ENCODE measurements at places on chromosomes 12 and 14. TPM values are rescaled to one million over a fixed set of nuclear protein-coding genes. Genes with fewer than 3 reads are reported as not detected.

The CMA1 gene
- total RNA-seq = not detected

The MDGA2 gene
- not detected for total RNA-seq

The FAM222A gene
- total RNA-seq = 0.55 TPM

The RD3L gene
- not detected for total RNA-seq

The GPX2 gene
- total RNA-seq = not detected

The TTC8 gene
- total RNA-seq = 3.3 TPM

The RNASE7 gene
- total RNA-seq = not detected

The NTS gene
- total RNA-seq = not detected

The PLXNC1 gene
- 6.2 TPM for total RNA-seq

DNA sequence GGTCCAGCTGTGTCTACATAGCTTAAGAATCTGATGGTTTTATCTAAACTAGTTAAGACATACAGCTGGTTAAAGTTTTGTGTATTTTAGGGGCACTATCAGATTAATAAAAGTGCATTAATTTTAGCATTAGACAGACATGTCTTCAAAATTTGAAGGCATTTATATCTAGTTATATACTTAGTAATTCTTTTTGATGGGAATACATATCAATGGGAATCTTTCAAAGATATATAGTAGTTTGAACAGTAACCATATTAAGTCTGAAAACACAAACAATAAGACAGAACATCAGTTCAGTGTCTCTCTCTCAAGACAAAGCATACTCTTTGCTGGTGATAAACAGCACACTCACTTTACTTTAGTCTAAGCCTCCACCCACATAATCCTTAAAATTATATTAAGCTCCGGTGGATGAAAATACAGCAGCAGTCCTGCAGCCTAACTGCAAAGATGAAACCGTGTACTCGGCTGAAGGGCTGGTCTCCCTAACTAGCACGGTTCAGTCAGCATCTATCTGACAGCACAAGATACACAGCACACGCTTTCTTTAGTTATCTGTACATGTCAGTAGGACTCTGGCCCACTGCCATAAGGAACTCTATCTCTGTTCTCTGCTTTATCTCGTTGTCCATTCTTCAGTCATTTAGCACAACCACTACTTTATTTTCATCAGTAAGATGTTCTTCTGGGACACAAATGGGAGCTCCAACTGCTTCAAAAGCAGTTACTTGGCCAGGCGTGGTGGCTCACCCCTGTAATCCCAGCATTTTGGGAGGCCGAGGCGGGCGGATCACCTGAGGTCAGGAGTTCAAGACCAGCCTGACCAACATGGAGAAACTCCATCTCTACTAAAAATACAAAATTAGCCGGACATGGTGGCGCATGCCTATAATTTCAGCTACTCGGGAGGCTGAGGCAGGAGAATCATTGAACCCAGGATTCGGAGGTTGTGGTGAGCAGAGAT is 80.5 kb downstream of the MED13L start:
- no peak for DNase-seq

DNA sequence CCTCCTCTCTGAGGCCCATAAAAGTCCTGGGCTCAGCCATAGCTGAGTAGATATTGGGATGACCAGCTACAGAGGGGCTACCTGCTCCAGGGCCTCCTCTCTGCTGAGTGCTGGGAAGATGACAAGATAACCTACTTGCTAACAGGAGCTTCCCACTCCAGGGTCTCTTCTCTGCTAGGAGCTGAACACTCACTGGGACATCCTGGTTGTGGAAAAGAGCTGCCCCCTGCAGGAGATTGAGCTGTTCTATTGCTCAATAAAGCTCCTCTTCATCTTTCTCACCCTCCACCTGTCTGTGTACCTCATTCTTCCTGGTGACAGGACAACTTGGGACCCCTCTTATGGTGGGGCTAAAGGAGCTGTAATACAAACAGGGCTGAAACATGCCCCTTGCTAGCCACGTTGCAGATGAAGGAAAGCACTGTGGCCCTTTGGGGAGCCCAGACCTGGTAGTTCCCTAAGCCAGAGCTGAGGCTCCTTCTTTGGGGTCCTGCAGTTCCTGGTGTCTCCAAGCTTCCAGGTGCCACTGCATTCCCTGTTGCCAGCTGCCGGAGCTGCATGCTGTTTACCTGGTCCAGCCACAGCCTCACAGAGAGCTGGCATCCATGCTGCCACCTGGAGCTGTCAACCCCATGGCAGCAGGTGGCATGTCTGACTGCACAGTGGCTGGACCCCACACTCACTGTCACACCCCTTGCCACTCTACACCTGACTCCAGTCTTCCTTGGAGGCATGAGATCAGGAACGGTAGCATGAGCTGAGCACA is 598.5 kb upstream of the LMO3 start:
- DNase-seq = no peak

DNA sequence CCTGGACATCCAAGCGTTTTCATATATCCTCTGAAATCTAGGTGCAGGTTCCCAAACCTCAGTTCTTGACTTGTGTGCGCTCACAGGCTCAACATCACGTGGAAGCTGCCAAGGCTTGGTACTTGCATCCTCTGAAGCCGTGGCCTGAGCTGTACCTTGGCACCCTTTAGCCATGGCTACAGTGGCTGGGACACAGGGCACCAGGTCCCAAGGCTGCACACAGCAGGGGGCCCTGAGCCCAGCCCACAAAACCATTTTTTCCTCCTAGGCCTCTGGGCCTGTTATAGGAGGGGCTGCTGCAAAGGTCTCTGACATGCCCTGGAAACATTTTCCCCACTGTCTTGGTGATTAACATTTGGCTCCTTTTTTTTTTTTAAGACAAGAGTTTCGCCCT is 11.6 kb upstream of the FAM177A1 start:
- no peak for DNase-seq

DNA sequence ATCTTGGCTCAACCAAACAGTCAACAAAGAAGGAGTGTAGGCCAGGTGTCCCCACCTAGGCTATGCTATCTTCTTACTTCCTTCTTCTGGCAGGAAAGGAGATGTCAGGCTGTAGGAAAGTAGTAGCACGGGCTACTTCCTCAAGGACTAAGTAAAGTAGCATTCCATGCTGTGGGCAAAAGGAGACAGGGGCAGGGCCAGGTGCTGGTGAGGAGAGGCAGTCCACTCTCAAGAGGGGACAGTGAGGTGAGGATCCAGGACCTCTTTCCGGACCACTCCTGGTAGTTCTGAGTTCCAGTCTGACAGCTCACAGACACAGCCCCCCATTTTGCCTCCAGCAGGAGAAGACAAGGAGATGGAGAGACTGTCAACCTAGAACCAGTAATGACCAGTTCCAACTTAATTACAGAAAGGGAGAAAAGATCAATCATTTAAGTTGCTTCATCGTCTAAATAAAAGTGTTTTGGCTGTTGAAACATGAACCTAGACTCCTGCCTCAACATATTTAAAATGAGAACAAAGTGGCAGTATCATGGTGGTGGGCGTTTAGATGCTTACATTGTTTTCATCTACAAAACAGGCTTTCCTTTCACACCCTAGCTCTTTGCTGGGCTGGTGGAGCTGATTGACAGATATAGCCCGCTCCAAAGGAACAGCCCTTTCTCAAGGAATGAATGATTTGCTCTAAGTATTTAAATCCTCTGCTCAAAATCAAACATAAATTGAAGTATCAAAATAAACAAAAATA is 5.1 kb upstream of the SSTR1 start:
- DNase-seq = no peak

- no peak for DNase-seq
Measured at GRCh38 chr12:116962197-116962596, 51.4 kb downstream of the FBXW8 start.

DNA sequence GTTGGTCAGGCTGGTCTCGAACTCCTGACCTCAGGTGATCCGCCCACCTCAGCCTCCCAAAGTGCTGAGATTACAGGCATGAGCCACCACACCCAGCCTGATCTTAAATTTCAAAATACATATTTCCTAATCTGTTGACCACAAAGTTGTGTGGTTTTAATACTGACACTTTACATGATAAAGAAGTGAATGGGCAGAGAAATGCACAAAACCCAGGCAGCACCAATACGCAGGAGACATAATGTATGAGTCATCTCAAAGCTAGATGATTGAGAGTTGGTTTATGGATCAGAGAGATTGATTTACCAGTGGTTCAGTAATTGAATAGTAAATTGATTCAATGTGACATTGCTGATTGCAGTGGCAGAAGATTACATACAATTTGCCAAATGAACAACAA is 19.2 kb upstream of the PPP2R5E start:
- DNase-seq = no peak

- DNase-seq = no peak
Measured at GRCh38 chr12:70638639-70639360, 1.6 kb upstream of the PTPRB start.

DNA sequence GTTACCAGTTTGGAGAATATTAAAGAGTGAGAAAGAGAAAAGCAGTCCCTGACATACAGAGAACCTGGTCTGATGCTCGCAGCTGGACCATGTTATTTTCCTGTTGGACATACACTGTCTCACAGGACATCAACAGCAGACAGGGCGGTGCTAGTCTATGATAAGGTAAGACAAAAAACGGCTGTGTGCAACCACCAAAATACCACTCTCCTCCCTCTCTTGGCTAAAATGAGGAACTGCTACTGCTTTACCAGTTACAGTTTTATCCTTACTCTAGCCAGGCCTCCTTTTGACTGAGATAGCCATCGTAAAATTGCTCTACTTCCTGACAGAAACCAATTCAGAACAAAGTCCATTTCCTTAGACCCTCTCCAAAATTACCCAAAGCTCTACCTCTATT is 47.0 kb upstream of the ERGIC2 start:
- DNase-seq = no peak

GRCh38 chr12:62772416-62772955 is 162.5 kb downstream of the PPM1H start:
- DNase-seq = no peak

DNA sequence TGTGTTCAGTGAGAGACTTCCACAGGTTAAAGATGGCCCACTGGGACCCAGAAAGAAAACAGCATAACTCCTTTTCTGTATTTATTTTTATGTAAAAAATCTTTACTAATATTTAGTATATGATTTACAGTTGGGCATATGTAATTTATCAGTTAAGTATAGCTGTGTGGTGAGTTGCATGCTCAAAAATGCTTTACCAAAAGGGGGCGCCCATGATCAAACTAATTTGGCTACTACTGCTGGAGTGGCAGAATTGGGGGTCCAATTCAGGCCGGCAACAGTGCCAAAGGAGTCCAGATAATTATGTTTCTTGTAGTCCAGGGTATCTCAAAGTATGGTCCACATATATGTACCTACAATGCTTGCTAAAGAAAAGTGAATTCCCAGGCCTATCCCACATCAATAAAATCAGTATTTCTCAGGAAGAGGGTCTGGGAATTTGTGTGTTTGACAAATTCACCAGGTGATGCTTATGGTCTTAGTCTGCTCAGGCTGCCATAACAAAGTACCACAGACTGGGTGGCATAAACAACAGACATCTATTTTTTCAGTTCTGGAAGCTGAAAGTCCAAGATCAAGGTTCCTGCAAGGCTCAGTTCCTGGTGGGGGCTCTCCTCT is 152.0 kb downstream of the KTN1 start:
- DNase-seq = peak; percentile 59

DNA sequence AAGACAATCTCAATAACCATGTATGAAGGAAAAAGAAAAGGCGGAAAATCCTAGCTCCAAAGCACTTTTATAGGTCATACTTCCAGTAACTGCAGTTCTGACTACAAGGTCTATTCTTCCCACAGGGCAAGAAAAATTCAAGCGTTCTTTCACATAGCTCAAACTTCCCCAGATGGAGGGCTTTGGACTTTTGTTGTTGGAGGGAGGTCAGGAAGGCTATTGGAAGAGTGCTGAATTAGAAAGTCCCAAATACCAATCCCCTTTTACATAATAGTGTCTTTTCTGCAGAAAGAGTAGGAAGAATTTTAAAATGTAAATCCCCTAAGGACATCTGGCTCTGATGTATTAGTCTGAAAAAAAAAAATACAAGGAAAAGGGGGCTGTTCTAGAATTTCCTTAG is 309.4 kb downstream of the MDGA2 start:
- DNase-seq = no peak

GRCh38 chr14:78618368-78618767 is 448.2 kb downstream of the NRXN3 start:
- no peak for DNase-seq

- no peak for DNase-seq
Measured at GRCh38 chr12:57846285-57846576, 298 bp downstream of the CTDSP2 start.

DNA sequence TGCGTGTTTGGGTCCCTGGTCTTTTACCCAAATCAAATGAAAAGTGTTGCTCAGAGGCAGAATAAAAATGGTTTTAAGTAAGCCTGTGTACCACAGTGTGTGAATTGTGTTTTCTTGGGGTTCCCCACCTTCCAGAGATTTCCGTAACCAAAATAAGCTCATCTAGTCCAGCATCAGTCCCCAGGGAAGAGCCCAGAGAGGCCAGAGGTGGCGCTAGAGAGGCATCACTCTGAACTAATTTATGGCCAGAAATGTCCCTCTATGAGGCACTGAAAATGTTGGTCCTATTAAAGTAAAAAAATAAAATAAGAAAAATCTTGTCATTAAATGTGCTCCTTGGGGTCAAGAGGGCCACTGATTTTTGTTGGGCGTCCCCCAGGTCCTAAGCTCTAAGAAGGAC is 24.9 kb upstream of the PRKAB1 start:
- DNase-seq = no peak

- no peak for DNase-seq
Measured at GRCh38 chr12:21571046-21571445, 33.6 kb downstream of the GYS2 start.

DNA sequence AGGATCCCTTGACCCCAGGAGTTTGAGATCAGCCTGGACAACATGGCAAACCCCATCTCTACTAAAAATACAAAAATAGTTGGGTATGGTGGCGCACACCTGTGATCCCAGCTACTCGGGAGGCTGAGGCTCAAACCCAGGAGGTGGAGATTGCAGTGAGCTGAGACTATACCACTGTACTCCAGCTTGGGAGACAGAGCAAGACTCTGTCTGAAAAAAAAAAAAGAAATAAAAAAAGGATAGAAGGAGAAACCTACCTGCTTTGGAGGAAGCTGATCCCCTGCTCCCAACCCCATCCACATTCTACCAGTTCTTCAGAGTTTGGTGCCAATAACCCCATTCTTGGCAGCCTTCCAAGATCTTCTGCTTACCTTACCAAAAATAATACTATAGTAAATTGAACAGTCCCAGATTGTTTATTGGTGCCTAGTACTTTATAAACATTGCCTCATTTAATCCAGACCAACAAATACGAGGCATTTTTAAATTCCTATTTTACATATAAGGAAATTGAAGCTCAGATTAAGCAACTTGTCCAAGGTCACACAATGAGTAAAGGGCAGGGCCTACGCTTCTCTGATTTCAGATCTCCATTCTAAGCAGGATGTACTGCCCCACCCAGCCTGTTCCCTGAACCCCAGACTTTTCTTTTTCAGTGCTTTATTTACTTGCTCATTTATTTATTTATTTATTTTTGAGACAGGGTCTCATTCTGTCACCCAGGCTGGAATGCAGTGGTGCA is 33.2 kb upstream of the FAM222A start:
- no peak for DNase-seq

- DNase-seq = no peak
Measured at GRCh38 chr14:103144085-103144484, 20.8 kb downstream of the TNFAIP2 start.

Data from activated CD4-positive, alpha-beta memory T cell treated with anti-CD3 and anti-CD28 coated beads for 36 hours (primary cell).